ENCODE measurements at places on chromosomes 7 and 10.
A peak's percentile ranks its signal among the peaks of the same experiment; 100 is the strongest.

- no peak for DNase-seq
These were observed 19.7 kb downstream of the CUL1 start for GRCh38 chr7:148718431-148718830.

- DNase-seq: peak; percentile 14
These were observed 6.6 kb upstream of the ZNF786 start for GRCh38 chr7:149097088-149097487.

DNA sequence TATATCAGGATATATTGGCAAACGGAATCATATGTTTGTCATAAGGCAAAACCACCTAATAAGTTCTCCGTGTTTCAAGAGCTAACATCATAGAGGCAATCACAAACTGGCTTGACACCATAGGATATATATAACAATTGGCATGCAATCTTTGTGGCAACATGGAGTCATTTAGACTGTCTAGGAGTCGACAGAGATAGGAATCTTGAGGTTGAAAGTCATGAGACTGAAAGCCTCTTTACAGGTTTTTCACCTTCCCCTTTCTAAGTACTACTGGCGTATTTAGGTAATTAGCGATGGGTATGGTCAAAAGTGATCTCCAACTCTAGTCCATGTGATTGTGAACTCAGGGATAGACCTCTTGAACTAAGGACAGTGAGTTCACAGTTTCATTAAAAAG, 63.7 kb downstream of the THSD7A start:
- no peak for DNase-seq

DNA sequence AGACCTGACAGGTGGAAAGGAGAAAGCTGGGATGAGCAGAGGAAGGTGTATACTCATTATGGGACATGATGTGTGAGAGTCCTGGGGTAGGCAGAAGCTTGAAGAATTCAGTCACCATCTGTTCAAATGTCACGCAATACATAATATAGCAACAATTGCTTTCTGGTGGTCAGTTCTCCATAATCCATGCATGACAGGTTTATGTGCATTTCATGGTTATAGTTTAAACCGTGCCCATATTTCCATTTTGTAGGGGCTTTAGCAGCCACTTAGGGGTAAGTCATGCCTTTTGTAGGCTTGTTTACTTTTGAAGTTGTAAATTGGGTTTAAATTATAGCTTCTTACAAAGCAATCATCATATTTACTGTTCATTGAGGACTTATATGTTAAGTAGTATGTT, 158.8 kb downstream of the NXPH1 start:
- no peak for DNase-seq

- DNase-seq: peak; percentile 87
These were observed 34.6 kb downstream of the CHST3 start for GRCh38 chr10:71998840-71999194.
